Vein endothelial cell (primary cell): ENCODE measurements at places on chromosomes 4 and X. TPM values are rescaled to one million over a fixed set of nuclear protein-coding genes. Genes with fewer than 3 reads are reported as not detected.

Gene NUDT9
- total RNA-seq, result 12.7 and 17.3 TPM in 2 replicates

Gene ERVMER34-1
- total RNA-seq, result 0.10 TPM in 1 of 2 replicates, not detected in the other

Gene CEP135
- total RNA-seq, result 8.2 and 13.5 TPM in 2 replicates

Gene MAGED4
- total RNA-seq, result 7.0 and 15.7 TPM in 2 replicates

Gene OTC
- not detected in 2 replicates for total RNA-seq

Gene IL3RA
- total RNA-seq, result 22.4 and 25.2 TPM in 2 replicates

Gene HELT
- not detected in 2 replicates for total RNA-seq

Gene UCP1
- total RNA-seq, result not detected in 2 replicates

Gene USP17L22
- total RNA-seq, result not detected in 2 replicates

Gene ANAPC10
- total RNA-seq, result 23.5 and 25.7 TPM in 2 replicates

Gene PASD1
- total RNA-seq, result not detected in 2 replicates

Gene AFM
- not detected in 2 replicates for total RNA-seq

Gene HSFX4
- not detected in 2 replicates for total RNA-seq

Gene ABLIM2
- total RNA-seq, result 1.3 and 1.5 TPM in 2 replicates

Gene SASH3
- under 0.01 TPM in 1 of 2 replicates, not detected in the other for total RNA-seq

Gene RADX
- total RNA-seq, result under 0.01 and 0.10 TPM in 2 replicates

Gene C1QTNF7
- total RNA-seq, result not detected in 2 replicates
